ENCODE measurements at places on chromosomes 16 and 17.

- no peak for DNase-seq
These were observed 121.6 kb downstream of the ZNF423 start for GRCh38 chr16:49734331-49734730.

DNA sequence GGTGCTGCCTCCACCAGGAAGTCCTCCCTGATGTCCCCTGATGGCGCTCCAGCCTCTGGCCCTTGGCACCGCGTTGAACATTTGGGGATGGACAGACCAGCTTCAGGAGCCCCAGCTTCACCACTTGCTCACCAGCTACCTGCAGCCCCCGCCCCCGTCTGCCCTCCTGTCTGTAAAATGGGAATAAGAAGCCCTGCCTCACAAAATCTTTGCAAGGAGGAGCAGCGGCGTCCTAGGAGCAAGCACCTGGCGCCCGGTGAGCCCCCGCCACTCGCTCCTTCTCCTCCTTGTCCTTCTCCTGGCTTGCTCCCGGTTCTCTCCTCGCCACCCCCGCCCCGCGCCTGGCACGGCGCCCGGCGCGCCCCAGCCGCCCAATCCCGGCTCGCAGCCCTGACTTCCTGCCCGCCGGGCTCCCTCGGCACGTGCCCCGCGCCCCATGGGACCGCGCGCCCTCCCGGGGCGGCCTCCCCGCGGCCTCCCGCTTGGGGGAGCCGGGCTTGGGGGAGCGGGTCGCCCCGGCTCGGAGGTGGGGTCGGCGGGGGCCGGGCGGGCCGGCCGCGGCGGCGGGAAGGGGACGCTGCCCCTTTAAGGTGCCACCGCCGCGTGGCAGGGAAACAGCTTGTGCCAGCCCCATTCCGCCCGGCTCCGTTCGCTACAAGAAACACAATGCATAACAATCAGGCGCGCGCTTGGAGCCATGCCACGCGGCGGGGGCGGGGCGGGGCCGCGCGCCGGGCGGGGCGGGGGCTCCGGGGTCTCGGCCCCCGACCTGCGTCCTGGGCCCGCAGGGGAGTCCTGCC, 9.1 kb upstream of the PPP1R1B start:
- DNase-seq: peak; percentile 25

DNA sequence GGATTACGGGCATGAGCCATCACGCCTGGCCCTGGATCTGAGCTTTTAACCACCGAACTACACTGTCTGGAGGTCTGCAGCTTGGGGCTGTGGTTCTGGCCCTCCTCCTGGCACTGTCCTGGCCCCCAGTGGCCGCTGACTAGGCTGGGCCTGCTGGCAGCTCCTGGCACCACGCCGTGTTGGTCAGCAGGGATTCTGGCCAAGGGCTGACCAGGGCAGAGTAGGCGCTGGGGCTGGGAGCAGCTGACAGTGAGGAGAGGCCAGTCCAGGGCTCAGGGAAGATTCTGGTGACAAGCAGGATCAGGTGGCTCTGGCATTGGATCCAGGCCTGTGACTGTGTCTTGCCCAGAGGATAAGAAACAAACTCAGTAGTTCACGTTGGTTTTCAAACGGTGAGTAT, 14.6 kb downstream of the EEF2K start:
- DNase-seq: no peak

GRCh38 chr17:48429156-48429555, 858 bp downstream of the SKAP1 start:
- peak; percentile 22 for DNase-seq

- DNase-seq: no peak
These were observed 85.9 kb downstream of the SPAG9 start for GRCh38 chr17:51034800-51035199.

GRCh38 chr17:17091276-17091675, 49.0 kb downstream of the MPRIP start:
- DNase-seq: no peak

GRCh38 chr17:40532520-40533253, 31.3 kb upstream of the TNS4 start:
- no peak for DNase-seq

GRCh38 chr16:19502395-19503131, 19.3 kb downstream of the GDE1 start:
- DNase-seq: peak; percentile 68

GRCh38 chr17:56289321-56289720, 136.0 kb downstream of the ANKFN1 start:
- no peak for DNase-seq

DNA sequence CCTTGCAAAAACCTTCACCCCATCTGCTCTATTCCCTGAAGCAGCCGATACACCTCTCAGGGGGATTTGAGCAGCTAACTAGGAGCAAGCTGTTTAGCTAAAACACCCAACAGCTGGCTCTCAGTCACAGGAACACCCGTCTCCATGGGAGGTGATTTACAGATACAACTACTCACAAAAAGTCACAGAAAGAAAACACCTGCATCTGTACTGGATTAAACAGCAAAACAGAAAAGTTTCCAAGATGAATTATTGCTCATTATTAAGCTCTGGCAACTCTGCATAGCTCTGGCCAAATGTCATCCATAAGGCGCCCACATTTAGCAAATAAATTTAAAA, 22.3 kb downstream of the GJC1 start:
- DNase-seq: no peak

DNA sequence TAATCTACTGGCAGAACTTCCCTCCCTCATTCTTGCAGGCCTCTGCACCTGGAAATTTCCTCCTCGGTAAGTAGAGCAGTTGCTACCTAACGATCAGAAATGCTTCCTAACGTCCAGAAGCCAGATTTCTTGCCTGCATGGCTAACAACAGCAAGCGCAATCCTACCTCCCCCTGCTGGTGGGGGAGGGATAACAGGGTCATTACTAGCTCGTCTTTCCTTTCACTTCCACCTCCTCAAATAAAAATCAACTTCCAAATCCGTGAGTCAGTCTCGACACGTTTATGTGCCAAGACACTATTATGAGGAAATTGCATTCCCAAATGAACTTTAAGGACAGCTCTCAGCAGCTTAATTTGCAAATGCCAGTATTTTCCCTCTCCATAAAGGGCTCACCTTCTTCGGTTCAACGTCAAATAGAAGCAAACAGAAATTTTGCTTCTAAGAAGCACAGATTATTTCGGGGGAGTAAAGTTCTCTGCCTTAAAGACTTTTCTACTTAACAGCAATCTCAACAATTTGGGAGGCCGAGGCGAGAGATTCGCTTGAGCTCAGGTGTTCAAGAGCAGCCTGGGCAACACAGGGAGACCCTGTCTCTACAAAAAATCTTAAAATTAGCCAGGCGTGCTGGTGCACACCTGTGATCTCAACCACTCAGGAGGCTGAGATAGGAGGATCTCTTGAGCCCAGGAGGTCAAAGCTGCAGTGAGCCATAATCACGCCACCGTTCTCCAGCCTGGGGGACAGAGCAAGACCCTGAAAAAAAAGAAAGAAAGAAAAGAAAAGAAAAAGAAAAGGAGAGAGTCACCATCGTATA, 188.6 kb upstream of the PSMD7 start:
- DNase-seq: no peak

GRCh38 chr16:14286368-14287230, 215.5 kb downstream of the MRTFB start:
- DNase-seq: no peak

GRCh38 chr17:80308692-80309517, 48.3 kb downstream of the RNF213 start:
- no peak for DNase-seq

- DNase-seq: no peak
These were observed 37.4 kb downstream of the DHX38 start for GRCh38 chr16:72131036-72131435.

DNA sequence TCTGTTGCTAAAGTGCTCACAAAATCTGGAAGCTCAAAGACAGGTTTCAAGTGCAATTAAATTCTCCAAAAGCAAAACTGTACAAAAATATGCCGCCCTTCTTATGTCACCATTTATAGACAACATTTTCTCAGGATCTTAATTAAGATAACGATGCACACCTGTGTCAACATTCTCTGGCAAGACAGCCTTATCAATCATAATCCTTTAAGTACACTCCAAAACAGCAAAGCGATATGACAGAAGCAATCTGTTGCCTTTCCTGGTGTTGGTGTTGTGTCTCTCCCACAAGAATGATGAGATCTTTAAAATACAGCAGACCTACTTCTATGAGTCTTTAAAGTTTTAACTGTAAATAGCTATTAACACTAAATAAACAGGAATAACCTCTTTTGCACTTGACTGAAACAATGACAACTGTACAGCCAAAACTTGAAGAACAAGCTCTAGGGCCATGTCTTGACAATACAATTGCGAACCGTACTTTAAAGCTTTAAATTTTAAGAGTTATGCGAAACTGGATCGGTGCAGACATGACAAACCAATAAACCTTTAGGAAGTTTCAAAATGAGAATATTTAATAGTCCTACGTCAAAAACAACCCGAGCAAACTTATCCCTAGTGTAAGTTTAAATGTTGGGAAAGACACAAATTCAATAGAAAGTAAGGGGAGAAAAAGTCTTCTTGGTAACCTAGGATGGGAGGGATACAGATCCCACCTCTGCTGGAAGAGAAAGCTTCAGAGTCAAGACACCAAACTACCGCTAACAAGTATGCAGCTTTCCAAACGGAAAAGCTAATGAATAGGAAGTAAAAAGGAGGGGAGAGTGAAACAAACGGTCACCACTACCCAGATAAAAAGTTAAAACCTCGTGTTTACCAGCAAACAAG, 3.3 kb upstream of the IRX5 start:
- DNase-seq: peak; percentile 51

- DNase-seq: no peak
These were observed 174.9 kb downstream of the VPS53 start for GRCh38 chr17:539766-540165.

DNA sequence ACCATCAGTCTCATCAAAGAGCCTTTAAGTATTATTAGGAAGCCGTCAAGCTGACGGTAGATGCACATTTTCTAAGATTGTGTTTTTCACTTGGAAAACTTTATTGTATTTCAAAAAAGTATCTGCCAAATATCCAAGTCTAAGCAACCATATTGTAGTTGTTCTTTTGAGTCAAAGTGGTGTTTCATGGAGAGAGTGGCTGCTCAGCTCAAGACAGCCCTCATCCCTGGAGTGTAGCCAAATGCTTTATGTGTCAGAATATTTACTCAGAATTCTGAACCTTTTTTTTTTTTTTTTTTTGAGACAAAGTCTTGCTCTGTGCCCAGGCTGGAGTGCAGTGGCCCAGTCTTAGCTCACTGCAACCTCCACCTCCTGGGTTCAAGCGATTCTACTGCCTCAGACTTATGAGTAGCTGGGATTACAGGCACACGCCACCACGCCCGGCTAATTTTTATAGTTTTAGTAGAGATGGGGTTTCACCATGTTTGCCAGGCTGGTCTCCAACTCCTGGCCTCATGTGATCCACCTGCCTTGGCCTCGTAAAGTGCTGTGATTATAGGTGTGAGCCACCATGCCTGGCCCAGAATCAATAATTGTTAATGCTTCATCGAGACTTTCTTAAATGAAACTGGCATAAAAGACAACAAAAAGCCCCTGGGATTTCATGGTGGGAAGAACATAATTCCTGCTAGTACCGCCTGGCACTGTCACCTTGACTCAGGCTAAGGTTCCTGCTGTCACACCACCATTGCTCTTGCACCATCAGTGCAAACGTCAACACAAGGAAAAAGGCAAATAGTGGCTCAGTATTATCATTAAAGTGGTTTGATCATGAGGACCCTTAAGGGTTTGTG, 45.5 kb downstream of the PRKCA start:
- DNase-seq: no peak

DNA sequence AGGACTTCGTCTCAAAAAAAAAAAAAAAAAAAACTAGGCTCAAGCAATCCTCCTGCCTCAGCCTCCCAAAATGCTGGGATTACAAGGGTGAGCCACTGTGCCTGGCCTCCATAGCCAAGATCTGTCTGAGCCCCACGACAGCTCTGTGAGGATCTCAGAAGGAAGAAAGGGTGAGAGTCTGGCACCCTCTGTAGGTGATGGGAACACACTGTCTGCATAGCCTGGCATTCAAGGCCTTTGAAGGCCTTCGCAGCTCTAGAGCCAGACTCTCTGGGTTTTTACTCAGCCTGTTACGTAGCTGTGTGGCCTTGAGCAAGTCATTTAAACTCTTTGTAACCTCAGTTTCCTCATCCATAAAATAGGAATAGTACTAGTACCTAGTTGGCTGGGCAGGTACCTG, 6.3 kb upstream of the XPO6 start:
- DNase-seq: no peak

DNA sequence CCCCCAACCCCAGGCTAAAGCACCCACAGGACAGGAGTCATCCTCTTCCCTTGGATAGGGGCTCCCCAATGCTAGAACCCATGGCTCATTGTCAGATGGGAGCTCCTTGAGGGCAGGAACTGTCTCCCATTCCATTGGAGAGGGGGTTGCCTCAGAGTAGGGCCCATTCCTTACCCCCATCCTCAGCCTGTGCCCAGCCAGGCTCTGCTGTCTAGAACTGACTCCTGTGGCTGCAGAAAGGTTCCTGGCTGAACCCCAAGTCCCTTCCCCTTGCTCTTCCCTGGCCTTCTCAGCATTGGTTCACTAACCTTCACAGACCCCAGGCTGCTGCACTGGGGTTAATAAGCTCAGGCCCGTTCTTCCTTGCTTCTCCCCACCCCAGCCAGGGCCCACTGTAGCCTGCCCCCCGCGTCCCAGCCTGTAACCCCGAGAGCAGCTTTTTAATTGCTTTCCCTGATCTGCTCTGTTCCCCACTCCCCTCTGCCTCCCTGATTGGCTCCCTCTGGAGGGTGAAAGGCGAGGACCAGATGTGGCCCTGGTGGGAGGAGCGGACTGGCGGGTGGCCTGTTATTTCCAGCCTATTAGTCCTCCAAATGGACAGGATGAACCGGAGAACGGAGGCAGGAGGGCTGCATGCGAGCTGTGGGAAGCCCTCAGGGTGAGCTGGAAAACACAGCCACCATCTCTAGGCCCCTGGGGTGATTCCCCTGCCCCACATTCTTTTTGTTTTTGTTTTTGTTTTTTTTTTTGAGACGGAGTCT, 6.0 kb upstream of the GFAP start:
- no peak for DNase-seq

- DNase-seq: no peak
These were observed 15.3 kb downstream of the KIF18B start for GRCh38 chr17:44932096-44932786.
